ENCODE measurements at places on chromosomes 2 and 18.

DNA sequence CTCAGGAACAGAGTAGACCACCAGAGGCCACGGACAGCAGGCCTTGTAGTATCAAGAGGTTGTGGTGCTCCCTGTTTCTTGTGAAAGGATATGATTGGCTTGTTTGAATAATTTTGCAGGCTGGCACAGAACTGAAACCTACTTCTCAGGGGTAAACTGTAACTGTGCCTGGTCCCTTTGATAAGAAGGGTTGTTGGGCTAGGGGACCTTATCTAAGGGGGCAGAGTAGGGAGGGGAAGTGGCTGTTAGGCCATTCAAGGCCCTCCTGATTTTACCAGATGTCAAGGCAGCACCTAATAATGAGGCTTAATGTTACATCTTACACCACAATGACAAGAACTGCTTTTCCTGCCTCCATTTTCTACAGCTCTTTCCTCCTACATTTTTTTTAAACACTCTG, 45.6 kb downstream of the GPR39 start:
- DNase-seq = no peak

DNA sequence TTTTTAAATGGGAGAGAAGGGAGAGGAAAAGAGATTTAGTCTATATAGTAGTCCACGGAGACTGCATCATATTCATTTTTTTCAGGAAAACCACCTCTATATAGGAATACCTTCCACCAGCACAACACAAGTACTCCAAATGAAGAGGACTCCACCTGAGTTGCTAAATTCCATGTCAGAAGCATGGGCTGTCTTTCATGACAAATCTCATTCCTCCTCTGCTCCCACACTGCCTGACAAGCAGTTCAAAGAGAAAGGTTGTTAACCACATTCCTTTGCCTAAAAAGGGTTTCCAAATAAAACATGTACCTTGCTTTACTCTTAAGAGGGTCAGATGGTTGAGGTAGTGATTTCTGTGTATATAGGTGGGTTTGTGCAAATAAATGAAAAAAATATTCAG, 122.0 kb downstream of the TMEFF2 start:
- DNase-seq = no peak

- DNase-seq = no peak
These were observed 79.4 kb upstream of the MAP4K3 start for GRCh38 chr2:39516347-39517101.

GRCh38 chr2:227360351-227360750, 18.8 kb downstream of the TM4SF20 start:
- no peak for DNase-seq

GRCh38 chr2:172408143-172408766, 19.1 kb upstream of the ITGA6 start:
- DNase-seq = no peak

DNA sequence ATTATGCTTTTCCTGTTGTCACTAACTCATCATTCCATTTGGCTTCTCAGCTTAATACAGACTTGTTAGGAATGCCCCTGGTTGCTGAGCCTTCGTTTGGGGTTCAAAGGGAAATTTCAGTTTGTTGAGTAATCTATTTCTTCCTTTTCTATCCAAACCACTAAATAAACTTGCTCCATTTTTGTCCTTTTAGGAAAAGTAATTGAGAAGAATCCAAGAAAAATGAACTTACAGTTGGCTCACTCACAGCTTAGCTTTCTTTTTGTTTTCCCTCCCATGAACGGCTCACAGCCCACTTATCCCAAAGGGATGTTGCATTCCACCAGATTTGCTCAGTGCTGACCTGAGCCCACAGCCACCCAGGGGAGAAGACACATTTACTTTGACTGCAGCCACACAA, 73.9 kb downstream of the SOX11 start:
- no peak for DNase-seq

DNA sequence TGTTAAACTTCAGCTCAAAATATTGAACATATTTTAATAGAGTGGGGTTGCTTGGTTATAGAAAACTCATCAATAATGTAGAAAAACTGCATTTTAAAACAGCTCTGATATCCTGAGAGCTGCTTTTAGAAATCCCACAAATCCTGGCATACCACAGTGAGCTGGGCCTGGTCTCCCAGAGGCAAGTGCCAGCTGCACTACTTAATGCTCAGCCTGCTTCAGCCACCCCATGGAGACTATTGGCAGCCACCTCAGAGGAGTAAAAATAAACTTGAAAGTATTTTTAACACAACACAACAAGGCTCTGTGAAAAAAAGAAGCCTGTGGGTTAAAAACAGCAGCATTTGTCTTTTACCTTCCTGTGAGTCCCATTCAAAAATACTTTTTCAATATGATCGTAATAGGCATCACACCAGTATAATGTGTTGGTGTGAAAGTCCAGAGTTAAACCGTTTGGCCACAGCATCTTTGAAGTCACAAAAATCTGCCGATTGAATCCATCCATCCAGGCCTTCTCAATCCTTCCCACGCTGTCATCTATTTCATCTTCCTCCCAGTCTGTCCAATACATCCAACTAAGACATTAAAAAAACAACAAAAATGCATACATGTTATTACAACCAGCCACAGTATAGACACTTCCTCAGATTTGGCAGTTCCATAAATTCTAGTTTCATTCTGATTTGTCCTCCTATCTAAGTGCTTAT, 1115.3 kb downstream of the LRP1B start:
- no peak for DNase-seq

DNA sequence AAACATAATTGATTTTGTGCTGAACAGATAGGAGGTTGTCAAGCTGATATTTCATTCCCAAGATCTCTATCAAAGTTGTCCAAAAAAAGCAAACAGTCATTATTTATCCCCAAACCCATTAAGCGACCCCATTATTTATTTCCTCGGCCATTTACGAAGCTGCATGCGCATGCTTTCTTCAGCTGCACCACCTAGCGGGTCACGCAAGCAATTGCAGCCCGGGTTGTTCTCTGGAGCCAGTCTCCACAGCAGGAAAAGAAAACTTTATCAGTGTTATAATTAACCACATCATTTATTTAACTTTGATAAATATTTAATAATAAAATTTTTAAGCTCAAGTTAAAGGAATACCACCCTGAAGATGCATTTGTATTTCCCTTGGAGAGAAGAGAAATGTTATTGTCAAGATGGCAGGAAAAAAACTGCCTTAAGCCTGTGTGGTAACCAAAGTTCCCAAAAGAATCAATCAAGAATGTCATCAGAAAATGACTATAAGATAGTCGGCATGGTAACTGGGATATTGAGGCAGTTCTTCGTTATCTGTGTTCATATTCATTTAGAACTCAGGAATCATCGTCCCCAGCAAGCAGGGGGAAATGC, 304.7 kb downstream of the FBXO15 start:
- peak; percentile 74 for DNase-seq

DNA sequence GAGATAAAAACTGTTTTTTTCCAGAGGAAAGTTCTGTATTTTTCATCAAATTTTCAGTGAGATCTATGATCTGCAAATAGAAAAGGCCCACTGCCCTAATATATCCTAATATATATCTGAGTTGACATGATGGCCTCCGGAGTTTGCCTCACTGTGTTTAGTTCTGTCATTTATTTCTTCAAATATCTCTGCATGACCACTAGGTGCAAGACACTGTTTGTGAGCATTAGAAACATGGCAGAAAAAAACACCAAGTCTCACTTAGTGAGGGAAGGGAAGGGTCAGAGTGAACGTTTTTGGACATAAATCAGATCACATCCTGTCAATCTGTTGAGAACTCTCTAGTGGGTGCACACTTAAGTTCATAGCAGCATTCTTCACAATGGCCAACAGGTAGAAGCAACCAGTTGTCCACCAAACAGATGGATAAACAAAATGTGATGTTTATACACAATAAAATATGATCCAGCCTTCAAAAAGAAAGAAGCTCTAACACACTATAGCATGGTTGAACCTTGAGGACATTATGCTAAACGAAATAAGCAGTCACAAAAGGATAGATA, 53.4 kb downstream of the SPIRE1 start:
- DNase-seq = no peak

DNA sequence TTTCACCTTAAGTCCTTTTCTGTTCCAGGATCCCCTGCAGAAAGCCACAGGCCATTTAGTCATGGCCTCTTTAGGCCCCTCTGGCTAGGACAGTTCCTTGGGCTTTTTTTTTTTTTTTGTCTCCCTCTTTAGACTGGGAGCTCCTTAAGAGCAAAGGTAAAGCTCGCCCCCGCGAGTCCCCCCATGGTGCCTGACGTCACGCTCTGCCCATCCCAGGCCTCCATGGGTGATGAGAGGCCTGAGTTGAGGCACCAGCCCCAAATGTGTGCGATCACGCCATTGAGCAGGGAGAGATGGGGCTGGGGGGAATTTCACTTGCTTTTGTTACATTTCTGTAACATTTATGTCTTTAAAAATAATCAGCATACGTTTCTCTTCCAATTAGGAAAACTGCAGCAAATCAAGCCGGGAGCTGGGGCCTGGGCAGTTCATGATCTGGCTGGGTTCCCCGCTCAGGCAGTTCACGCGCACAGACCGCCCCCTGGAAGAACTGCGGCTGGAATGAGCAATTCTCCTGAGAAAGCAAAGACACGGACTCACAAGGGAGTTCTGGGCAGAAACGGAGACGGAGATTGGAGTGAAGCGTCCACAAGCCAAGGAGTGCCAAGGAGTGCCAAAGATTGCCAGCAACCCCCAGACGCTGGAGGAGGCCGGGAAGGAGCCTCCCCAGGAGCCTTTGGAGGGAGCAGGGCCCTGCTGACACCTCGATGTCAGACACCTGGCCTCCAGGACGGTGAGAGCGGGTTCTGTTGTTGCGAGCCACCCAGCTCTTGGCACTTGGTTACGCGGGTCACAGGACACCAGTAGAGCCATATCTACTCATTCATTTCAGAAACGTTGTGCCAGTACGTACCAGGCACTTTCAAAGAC, 108.4 kb upstream of the ODC1 start:
- DNase-seq = peak; percentile 34

DNA sequence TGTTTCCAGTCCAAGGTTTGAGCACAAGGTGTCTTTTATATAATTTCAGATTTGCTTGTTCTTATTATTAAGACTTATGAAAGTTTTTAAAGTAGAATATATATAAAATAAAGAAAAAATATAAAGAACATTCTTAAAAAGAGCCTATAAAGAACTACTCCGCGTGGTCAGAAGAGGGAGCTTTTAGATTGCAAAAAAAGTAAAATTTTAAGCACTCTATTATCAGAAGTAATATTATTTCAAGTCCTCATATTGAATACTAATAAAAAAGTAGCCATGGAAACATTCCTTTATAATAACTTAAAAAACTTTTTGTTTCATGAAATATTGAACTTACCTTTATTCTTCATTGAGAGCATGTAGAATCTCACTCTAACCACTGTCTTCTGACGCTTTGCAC, 51.4 kb downstream of the LINC00305 start:
- no peak for DNase-seq

DNA sequence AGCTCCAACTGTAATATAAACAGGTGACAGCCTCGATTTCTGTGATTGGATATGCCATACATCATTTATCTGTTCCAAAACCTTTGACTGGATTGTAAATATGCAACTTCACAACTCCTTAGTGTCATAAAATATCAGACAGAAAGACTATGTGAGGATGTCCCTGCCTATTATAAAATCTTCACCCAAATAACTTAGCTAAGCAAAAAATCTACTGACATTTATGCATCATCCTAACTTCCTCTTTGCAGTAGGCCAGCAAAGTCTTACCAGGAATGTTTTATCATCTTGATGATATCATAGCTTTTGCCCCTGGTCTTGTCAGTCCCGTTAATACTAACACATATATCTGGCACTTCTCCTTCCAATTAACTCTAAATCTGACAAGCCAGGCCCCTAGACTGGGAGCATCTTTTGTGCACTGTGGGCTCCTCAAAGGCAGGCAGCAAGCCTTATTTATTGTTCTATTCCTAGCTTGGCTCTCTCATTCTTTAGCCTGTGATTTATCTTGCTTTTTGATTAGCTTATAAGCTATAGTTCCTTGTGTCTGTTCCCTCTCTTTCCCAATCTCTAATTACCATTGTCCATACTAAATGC, 356.5 kb upstream of the HNMT start:
- no peak for DNase-seq

- DNase-seq = no peak
These were observed 93.4 kb downstream of the TWIST2 start for GRCh38 chr2:238941262-238941792.

- peak; percentile 24 for DNase-seq
These were observed 43.7 kb upstream of the HS6ST1 start for GRCh38 chr2:128362176-128362888.

DNA sequence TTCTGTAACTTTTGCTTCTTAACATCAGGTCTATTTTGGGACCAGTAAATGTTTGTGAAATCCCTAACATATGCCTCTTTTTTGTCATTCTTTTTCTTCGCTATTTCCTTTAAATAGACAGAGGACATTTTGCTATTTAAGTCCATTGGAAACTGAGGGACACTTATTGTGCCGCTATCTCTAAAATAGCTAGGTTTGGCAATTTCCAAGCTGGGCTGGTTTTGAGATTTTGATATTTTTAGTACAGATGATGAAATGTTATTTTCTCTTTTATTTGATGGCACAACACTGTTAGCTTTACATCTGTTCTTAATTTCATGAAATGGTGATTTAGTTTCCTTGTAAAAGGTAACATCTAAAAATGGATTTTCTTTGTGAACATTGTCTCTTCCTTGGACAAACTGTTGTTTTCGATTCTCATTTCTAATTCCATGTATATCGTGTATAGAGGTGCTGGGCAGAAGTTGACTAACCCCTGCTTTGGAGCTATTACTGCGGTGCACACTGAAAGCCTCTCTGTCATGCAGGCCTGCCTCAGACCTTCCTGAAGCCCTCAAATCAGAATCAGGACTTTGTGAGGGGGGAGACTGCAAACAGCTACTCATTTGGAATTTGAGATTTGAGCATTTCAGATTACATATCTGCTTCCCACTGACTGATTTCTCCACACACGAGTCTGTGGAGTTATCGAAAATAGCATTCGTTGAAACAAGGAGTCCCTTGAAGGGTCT, 594 bp downstream of the RAD51AP2 start:
- no peak for DNase-seq

DNA sequence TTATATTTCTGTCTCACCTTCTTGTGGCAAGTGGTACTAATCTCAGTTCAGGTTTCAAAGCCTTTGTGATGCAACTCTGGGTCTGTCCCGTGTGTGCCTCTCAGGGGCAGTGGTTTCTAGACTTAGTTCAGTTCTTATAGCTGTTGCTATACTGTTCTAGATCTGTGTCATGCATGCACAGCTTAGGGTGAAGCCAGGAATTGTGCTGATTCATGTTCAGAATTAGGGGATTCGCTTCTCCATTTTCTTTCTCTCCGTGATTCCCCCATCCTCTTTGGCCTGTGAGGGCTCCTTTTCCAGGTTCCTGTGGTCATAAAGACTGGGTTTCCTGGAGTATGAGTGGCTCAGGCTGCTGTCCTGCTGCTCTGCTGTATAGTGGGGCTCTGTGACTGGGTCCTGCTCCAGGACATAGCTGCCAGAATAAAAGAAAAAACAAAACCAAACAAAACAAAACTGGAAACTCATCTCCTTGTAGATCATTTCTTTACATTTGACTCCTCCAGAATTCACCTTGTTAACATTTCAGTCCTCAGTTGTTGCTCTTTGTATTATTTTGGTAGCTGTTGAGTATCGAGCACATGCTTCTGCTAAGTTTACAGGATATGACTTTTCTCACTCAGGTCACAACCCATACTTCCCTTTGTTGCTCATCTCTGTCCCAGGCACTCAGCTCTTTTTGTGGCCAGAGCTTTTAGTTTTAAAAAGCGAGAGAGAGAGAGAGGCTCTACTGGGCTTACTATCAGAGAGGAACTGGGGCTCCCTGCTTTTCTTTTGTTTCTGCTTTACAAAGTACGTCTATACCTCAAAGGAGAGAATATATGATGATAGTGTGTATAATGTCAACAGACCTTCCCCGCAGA, 34.2 kb downstream of the CERS6 start:
- peak; percentile 64 for DNase-seq

GRCh38 chr2:37984589-37984988, 59.5 kb downstream of the RMDN2 start:
- DNase-seq = no peak
